Common myeloid progenitor, CD34-positive (primary cell): ENCODE measurements at places on chromosomes 4 and X.

DNA sequence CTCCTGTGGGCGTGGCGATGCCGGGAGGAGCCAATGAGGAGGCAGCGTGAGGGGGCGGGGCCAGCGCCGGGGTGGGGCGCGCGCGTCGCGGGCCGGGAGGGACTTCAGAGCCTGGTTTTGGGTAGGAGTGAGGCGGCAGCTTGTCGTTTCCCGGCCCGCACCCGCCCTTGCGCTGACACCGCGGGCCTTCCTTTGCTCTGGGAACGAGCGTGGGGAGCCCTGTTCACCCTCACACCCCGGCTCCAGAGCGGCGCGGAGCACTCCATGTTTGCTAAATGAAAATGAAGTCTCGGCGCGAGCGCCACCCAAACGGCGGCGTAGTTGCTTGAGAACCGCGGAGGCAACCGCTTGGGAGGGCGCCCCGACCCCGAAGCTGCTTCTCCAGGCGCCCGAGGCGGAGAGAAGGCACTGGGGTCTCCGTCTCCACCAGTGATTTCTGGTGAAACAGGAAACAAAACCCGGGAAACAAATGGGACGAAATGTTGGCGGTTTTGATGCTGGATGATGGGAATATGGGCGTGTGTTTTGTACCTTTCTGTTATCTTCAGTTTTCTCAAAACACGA, 497 bp upstream of the GRPEL1 start:
- no peak for DNase-seq

DNA sequence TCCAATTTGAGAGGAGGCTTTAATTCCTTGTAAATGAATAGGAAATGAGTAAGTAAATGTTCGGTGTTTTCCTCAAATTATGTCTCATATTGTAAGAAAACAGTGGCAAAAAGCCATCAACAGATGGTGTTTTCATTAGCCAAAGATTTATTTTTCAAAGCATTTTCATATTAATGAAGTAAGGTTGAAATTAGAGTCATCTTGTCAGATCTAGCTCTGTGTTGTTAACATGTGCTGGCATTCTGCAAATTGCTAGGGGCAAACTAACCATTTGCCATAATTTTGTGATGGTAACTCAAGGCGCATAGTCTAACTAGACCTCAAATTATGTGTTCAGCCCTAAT, 24.7 kb downstream of the MID2 start:
- DNase-seq: no peak

- peak; percentile 33 for DNase-seq
Measured at GRCh38 chr4:25001509-25001908, 29.2 kb downstream of the LGI2 start.

DNA sequence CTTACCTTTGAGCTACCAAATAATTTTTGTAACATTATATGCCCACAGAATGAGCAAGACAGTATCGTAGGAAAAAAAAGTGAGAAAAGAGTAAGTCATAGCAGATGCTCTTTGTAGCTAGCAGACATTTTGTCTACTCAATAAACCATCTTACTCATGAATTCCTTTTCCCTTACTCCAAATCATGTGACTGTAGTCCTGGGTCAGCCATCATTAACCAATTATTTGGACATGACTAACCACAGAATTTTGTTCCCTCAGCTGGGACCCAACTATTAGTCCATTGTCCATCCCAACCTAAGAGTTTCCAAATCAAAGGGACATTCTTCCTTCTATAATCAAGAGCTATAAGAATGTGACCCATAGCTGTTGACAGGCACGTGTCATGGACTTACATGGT, 11.4 kb downstream of the UBE2D3 start:
- DNase-seq: no peak

DNA sequence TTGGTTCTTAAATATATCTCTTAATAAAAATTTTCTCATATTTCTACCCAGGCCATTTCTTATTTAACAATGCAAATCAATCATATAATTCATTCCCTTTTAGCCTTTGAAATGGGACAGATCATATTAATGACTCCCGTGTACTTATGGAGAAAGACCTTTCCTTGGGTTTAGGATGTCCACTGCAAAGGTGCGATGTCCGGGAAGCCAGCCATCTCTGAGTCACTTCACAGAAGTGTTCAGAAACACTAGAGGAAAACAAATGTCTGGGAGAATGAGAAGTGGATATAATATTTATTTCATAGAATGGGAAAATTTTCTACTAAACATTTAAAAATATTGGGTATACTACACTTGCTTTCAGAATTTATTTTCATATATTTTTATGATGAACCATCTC, 15.3 kb downstream of the INTU start:
- DNase-seq: no peak

- DNase-seq: peak; percentile 33
Measured at GRCh38 chr4:52376132-52376704, 282.9 kb downstream of the USP46 start.

- no peak for DNase-seq
Measured at GRCh38 chrX:41301438-41301824, 32.5 kb upstream of the DDX3X start.

DNA sequence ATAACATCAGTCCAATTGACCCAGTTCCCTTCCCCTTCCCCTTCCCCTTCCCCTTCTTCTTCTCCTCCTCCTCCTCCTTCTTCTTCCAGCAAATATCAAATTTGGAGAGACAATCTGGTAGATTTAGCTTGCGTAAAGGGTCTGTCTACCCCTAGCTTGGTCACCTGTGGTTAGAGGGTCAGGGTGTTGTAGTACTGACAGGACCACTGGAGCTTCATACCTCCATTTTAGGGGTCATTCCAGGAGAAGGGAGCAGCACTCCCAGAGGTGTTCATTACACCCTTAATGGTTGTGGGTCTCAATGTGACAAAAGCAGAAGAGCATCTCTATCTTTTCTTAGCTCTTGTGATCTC, 3.7 kb upstream of the FGB start:
- no peak for DNase-seq

DNA sequence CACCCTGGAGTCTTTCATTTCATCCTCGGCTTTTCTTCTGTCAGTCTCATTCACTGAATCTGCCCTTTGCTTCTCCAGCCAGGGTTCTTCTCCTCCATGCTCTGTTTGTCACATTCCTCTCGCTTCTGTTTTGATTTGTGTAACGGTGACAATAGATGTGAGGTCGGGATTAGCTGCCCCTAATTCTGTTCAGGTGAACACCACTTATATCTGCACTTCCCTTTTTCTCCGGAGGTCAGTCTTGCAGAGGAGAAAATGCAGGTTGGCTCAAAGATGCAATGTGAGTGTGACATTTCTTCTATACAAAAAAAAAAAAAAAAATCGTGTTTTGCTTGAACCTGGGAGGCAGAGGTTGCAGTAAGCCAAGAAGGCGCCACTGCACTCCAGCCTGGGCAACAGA, 262.9 kb downstream of the ASMT start:
- DNase-seq: no peak

DNA sequence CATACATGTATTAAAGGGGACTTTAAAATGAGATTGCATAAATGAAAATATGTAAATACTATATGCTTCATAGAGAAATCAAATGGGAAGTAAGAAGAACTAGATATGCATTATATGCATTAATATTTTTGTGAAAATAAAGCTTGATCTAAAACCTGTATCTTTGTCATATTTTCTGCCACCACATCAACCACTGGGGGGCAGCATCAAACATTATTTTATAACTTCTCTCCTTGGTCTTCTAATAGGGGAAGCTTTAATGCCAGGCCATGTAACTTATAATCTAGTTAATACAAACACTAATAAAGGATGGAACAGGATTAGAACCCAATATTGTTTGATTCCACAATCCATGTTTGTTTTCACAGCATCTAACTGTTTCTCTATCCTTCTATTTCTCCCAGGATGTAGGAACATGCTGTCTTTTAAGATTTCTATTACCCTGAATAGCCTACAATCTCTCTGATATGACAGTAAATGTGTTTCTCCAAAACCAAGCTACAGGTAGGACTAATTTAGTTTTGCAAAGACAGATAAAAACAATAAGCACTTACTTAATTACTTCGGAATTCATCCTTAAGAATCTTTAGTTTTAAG, 10.0 kb downstream of the QRFPR start:
- DNase-seq: peak; percentile 32

DNA sequence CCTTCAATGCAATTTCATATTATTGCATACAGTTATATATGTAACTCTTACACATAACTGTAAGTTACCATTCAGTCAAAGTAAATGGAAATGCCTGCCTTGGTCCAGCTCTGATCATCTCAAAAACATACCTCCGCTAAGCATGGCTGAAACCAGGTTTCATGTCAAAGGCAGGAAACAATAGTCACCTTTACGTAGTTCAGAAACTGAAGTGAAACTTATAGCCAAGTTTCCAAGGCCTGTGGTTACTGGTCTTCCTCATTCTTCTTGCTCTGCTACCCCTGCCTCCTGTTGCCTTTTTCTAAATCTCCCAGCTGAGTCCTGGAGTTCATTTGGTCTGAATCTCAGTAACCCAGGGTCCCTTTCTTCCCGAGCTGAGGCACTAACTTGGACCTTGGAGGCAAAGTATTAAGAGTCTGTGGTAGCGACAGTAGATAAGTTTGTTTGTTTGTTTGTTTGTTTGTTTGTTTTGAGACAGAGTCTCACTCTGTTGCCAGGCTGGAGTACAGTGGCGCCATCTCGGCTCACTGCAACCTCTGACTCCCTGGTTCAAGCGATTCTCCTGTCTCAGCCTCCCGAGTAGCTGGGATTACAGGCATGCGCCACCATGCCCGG, 30.8 kb downstream of the DAPP1 start:
- no peak for DNase-seq

DNA sequence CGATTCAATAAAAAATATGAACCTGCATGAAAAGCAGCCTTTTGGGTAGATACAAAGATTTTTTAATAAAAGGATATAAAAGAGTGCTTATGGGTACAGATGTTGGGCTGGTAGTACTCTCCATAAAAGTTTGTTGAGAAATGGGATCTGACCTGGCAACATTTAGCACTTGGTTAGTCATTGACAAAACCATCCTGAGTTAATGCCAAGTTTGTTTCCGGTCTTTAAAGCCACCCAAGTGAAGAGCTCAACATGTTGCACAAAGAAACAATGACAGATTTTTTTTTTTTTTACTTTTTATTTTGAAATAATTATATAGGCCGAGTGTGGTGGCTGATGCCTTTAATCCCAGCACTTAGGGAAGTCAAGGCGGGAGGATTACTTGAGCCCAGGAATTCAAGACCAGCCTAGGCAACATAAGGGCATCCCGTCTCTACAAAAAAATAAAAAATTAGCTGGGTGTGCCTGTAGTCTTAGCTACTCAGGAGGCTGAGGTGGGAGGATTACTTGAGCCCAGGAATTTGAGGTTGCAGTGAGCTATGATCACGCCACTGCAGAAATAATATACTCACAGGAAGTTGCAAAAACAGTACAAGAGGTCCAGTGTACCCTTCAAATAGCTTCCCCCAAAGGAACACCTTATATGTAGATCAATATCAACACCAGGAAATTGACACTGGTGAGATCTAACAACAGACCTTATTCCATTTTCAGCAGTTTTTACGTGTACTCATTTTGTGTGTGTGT, 16.6 kb downstream of the CHST7 start:
- DNase-seq: no peak

- no peak for DNase-seq
Measured at GRCh38 chr4:77074381-77074831, 1.4 kb downstream of the CCNI start.

- DNase-seq: no peak
Measured at GRCh38 chrX:29555465-29556091, 659.8 kb upstream of the MAGEB2 start.

GRCh38 chrX:20767346-20767745, 500.6 kb upstream of the RPS6KA3 start:
- no peak for DNase-seq

DNA sequence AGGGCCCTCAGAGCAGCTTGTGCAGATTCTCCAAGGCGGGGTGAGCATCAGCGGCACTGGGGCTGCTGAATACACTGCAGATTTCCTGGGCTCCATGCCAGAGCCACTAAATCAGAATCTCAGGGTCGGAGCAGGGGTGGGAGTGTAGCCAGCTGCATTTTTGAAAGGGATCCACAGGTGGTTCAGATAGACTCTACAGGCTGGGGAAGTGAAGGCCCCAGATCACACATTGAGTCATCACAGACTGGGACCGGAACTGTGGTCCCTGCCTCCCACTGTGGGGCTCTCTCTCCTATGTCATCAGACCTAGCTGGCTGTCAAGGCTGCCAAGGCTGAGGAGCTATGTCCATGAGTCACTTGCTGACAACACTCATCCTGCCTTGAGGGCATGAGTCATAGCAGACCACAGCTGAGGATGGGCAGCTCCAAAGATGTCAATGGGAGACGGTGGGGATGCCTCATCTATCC, 162.3 kb upstream of the MAMLD1 start:
- DNase-seq: peak; percentile 61
